ENCODE measurements at places on chromosomes 16 and 17.

GRCh38 chr16:71460236-71460635 is 1.8 kb downstream of the ZNF23 start:
- no peak for DNase-seq

DNA sequence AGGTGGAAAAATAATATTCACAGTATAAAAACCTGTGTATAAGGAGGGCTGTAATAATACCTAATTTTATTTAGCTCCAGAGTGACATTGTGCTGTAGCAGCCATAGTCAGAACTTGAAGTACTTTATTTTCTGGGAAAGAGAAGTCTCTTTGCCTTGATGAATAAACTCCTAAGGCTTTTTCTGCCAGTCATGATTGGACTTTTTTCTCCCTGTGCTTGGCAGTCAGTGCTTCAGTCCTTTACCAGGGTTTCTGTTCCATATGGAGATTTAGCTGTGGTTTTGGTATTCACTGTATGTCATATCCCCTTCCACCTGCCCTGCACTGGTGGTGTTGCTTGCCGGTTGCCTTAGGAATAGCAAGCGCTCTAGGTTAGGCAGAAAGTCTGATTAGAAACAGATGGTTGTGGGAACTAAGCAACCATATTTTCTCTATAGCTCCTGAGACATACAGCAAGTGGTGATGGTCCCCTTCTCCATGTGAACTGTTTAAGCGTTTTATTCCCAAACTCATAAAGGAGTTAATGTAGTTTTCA is 24.7 kb downstream of the DDX42 start:
- no peak for DNase-seq

DNA sequence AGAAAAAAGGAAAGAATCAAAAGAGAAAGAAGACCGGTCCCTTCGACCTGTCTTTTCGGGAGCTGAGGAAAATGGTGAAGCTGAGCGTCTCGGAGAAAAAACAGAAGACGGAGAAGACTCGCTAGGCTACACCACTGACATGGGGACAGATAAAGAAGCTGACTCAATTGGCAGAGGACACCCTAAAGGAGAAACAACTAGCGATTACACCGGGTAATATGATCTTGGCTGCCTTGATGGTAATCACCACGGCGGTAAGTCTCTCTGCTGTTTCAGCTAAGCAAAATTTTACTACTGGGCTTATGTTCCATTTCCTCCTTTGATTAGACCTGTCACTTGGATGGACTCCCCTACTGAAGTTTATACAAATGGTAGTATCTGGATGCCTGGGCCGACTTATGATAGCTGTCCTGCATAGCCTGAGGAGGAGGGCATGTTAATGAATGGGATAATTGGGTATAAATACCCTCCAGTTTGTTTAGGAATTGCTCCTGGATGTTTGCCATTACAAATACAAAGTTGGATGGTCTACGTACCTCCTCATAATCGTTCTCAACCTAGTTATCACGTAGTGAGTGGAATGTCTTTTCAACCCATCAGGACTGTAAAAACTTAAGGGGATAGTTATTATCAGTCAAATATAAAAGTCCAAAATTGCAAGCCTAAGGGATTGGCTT is 24.1 kb downstream of the ALOX15B start:
- peak; percentile 47 for DNase-seq

GRCh38 chr16:54296543-54296942 is 10.0 kb upstream of the IRX3 start:
- DNase-seq = no peak

- no peak for DNase-seq
Observed at GRCh38 chr17:36590082-36590481, 1.6 kb upstream of the DHRS11 start.

GRCh38 chr17:18951941-18952842 is at the start of gene SLC5A10:
Gene SLC5A10 (plus strand): TSS chr17:18952165. CDS start chr17:18952206, 41 bp downstream.
- peak; percentile 38 for DNase-seq

DNA sequence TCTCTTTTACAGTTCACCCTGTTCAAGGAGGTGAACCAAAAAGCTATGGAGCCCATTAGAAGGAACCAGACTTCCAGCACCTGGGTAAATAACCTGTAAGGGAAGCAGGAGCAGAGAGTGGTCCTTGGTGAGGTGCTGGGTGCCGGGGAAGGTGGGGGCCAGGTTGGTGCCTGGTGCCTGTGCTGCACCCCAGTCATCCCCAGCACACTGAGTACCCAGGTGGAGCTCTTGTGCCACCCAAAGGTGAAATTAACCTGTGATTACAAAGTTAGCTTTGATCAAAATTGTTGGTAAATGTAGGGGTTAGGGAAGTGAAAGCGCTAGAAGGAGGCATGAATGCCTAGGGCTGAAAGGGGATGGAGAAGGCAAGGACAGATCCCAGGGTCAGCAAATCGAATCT is 58.6 kb downstream of the CDRT4 start:
- DNase-seq = no peak

GRCh38 chr17:80652756-80653330 is 108.2 kb downstream of the RPTOR start:
- no peak for DNase-seq

DNA sequence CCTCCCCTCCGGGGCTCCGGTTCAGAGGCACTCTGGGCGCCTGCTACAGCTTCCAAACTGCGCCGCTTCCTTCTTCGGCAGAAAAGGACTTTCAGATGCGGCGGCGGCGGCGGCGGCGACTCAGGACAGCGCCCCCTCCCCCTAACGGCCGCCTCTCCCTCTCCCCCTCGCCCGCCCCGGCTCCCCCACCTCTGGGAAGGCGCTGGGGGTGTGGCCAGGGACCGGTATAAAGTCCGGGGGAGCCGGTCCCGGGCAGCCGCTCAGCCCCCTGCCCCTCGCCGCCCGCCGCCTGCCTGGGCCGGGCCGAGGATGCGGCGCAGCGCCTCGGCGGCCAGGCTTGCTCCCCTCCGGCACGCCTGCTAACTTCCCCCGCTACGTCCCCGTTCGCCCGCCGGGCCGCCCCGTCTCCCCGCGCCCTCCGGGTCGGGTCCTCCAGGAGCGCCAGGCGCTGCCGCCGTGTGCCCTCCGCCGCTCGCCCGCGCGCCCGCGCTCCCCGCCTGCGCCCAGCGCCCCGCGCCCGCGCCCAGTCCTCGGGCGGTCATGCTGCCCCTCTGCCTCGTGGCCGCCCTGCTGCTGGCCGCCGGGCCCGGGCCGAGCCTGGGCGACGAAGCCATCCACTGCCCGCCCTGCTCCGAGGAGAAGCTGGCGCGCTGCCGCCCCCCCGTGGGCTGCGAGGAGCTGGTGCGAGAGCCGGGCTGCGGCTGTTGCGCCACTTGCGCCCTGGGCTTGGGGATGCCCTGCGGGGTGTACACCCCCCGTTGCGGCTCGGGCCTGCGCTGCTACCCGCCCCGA is at the start of gene IGFBP4:
Gene IGFBP4, plus strand, starts transcription at position 255 of the 792 bp plus-strand sequence. Its CDS starts 286 bp downstream, at position 541.
- DNase-seq = peak; percentile 82

DNA sequence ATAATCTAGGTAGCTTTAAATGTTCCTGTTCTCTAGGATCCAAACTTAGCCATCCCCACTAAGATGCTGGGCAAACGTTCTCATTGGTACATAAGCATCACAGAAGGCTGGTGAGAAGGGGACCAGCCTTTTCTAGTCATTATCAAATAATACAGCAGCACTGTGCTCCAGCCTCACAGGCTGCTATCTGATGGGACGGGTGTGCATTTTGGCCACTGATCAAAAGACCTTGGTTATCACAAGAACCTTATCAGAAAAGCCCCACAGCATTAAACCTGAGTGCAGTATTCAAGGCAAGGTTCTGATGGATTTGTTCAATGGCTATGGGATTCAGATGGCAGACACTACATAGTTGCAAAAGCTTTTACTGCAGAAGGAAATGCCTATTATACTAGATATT is 19.1 kb upstream of the KPNB1 start:
- DNase-seq = no peak

- no peak for DNase-seq
Observed at GRCh38 chr17:38719289-38719942, 10.7 kb upstream of the CISD3 start.

DNA sequence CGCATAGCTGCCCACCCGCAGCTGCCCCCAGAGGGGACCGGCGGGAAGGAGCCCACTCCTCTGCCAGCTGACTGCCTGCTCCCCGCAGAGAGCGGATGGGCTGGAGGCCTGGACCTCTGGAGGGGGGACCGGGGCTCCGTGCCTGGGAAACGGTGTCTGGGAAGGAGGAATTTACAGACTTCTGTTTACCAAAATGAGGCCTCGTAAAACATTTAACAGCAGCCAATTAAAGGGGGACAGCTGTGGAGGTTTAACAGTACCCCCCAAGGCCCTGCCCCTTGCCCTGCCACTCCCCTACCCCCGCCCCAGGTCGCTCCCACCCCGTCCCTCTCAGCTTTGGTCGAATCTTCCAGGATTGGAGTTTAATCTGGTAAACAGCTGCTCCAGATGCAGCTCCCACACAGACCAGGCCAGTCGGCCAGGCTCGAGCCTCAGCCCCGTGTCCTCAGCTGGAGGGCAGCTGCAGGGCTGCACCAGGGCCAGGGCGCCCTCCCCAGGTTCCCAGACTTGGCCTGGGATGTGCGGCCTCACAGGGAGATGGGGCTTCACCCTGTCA is 41.1 kb downstream of the BAHCC1 start:
- DNase-seq = no peak

GRCh38 chr16:27389272-27389961 is 12.6 kb upstream of the IL21R start:
- no peak for DNase-seq

DNA sequence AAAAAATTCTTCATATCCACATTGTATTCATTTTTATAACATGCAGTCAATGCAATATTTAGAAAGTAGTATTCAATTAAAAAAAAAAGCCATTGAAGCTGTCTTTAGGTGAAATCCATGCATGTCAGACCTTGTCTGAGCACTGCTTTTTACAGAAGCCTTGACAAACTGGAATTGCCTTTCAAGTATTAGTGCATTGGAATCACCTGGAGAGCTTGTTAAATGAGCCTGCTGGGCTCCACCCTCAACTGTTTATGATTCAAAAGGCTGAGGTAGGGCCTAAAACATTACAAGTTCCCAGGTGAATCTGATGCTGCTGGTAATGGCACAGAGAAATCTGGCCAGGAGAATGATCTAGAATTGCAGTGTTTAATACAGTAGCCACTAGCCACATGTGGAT is 85.8 kb downstream of the HIC1 start:
- DNase-seq = no peak

GRCh38 chr17:5527601-5528250 is 41.4 kb downstream of the MIS12 start:
- DNase-seq = no peak

GRCh38 chr17:69535016-69535570 is 120.6 kb downstream of the MAP2K6 start:
- no peak for DNase-seq

GRCh38 chr17:38711792-38712571 is 6.9 kb downstream of the MLLT6 start:
- DNase-seq = no peak

DNA sequence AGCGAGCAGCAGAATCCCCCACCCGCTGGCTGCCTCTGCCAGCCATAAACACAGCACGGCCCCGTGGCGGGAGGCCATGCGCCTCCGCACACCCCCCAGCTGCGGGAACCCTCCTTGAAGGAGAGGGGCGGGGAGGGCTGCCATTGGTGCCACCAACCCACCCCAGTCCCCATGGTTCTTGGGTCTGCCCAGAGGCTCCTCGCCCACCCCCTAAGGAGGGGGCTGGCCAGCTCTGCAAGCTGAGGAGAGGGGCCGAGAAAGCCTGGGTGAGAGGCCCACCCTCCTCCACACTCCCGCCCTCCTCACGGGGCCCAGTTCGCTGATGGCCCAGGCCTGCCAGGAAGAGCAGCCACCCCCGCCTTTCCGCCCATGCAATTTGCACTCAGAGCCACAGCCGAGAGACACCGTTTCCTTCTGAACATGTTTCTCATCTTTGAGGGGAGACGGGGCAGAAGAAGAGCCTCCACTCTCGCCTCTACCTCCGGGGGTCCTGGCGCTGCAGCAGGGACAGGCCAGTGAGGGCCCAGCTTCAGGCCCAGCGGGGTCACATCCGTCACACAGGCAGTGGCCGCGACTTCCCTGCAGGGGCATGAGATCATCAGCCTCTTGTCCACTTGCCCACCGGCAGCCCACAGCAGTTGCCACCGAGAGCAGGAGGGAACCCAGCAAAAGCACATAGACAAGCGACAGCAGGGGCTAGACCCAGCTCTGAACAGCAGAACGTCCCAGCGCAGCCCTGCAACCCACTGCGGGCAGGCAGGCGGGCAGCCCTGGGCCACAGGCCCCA is 23.0 kb downstream of the KATNB1 start:
- DNase-seq = no peak

GRCh38 chr17:56717471-56717870 is 116.2 kb downstream of the C17orf67 start:
- no peak for DNase-seq

DNA sequence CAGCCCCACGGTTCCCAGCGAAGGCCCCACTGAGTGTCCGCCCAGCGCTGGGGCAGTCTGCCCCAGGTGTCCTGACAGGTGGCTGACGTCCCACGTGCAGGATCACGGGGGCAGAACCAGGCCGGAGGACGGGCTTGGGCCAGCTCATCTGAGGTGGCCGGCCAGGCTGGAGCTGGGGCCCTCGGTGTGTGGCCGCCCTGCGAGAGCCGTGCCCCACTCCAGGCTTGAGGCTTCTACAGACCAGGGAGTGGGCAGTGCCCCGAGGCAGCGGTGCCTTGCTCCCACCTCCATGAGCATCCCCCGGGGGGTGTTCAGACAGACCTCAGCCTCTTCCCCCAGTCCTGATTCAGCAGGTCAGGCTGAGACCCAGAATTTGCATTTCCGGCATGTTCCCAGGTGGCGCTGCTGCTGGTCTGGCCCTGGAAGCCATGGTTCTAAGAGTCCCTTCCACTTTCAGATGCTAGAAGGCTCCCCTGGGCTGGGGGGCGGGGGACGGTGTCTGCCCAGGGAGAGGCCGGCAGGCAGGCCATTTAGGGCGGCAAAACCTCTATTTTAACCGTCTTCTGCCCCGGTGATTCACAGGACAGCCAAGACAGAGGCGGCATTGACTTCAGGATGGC is 35.4 kb upstream of the PABPN1L start:
- DNase-seq = no peak

GRCh38 chr17:4658478-4659305 is 17.2 kb upstream of the ALOX15 start:
- DNase-seq = no peak

GRCh38 chr16:30028438-30029076 is 2.5 kb downstream of the TLCD3B start:
- no peak for DNase-seq

DNA sequence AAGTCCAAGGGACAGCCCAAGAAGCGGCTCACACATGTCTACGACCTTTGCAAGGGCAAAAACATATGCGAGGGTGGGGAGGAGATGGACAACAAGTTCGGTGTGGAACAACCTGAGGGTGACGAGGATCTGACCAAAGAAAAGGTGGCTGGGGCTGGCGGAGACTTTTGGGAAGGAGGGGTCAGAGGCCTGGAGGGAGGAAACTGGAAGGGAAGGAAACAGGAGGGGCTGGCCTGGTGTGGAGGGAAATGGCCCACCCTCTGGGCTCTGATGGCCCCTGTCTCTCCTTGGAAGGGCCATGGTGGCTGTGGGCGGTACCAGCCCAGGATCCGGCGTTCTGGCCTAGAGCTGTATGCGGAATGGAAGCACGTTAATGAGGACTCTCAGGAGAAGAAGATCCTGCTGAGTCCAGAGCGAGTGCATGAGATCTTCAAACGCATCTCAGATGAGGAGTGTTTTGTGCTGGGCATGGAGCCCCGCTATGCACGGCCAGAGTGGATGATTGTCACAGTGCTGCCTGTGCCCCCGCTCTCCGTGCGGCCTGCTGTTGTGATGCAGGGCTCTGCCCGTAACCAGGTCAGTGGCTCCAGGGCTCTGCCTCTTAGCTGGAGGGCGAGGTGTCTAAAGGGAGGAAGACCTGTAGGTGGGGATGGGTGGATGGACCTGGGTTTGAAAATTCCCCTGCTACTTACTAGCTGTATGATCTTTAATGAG is 12.5 kb downstream of the POLR2A start:
- DNase-seq = no peak

GRCh38 chr16:9665851-9666271 is 516.4 kb downstream of the GRIN2A start:
- no peak for DNase-seq

GRCh38 chr17:29588562-29589411 is 661 bp downstream of the GIT1 start:
- peak; percentile 55 for DNase-seq
